Stimulated activated CD8-positive, alpha-beta memory T cell treated with anti-CD3 and anti-CD28 coated beads, Interleukin-2, amount 100 ng/mL, for 1 hour (primary cell): ENCODE measurements at places on chromosomes 12 and 14.

- DNase-seq: no peak
Observed at GRCh38 chr12:95721320-95721719, 69.2 kb downstream of the NTN4 start.

DNA sequence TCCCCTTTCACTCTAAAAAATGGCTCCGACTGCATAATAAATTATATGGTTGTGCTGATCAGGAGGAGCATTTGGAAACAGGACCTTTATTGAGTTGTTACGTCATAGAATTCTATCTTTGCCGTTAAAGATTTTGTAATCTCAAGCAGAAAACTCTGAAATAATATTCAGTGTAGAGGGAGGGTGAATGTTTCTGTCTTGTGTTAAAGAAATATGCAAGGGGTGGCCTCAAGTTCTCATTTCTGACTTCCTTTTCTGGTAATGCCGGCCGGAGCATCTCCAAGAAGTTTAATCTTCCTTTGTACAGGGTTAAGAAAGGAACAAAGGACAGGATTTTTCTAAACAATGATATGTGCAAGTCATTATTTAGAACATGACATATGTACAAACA, 165.1 kb downstream of the SLC38A4 start:
- DNase-seq: no peak

GRCh38 chr12:106480251-106480650, 102.6 kb upstream of the RFX4 start:
- DNase-seq: no peak

DNA sequence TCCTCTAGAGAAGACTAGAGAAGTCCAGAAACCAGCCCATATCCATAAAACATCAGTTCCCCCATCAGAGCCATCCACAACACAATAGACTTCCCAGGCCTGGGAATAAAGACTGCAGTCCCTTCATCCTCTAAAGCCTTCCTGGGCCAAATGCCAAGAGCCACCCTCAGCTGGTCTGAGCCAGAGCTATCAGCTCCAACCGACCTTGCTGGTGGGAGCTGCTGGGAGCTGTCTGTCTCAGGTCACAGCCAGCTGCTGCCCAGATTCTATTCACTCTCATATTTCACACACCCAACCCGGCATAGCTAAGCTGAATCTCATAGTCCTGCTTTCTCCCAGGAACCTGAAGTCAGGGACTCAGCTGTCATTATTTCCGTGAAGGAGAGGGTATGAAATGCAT, 10.9 kb upstream of the TFCP2 start:
- DNase-seq: no peak

- no peak for DNase-seq
Observed at GRCh38 chr12:128801879-128802391, 21.8 kb downstream of the SLC15A4 start.

DNA sequence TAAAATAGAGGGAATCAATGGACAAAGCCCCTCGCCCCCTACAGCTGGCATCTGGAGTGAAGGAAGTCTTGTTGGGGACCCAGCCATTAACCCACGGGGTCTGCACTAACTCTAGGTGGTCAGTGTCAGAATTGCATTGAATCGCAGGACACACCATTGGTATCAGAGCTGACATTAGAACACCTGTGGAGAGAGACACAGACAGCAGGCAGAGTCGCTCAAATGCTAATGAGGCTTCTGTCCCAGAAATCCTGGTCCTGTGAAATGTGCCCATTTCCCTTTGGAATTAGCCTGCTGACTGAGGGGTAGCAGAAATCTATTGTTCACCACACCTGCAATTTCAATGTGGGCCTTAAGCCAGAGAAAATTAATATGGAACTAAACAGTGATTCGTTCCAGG, 33.0 kb downstream of the TMEM132D start:
- DNase-seq: no peak

DNA sequence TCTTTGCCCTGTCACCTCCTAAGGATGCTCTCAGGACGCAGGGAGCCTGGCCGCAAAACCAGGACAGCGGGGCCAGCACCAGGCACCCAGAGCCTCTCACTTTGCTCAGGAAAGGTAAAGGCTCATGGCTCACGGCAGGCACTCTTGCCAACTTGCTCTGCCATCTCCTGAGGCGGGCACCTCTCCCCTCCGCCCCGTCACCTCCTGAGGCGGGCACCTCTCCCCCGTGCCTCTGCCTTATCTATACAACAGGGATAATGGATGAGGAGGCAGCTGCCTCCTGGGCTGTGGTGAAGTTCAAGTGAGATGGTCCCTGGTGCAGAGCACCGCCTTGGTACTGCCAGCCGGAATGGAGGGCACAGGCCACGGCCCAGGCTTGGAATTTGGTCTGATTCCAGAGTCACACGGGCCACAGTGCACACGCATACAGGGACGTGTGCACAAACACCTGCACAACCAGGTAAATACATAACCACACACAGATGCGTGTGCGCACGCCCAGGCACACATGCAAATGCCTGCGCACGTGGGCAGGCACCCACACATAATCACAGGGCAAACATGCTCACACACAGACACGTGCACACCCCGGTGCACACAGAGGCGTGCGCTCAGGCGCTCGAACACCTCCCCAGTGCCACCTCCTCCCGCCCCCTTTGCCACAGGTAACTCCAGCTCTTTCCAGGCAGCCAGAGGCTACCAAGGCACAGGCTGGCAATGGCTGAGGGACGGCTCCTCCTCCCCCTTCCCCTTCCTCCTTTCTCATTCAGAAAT, 11.6 kb downstream of the DEGS2 start:
- no peak for DNase-seq

DNA sequence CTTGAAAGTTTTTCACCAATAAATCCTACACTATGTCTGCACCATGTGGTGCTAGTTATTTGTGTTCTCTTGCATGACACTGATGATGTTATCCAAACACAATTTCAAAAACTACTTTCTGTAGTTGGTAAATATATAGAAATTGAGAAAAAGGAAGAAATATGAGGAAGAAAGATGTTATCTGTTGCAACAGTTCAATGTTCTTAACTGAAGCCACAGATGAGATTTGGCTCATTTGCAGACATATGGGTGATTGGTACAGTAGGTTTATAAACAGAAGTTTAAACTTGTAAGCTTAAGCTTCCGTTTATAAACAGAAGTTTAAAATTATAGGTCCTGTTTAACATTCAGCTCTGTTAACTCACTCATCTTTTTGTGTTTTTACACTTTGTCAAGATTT, at the start of gene CLEC12A:
TSS of gene CLEC12A (plus strand) at position 229 of the 400 bp plus-strand sequence. CDS start 188 bp downstream, outside the sequence.
- no peak for DNase-seq

DNA sequence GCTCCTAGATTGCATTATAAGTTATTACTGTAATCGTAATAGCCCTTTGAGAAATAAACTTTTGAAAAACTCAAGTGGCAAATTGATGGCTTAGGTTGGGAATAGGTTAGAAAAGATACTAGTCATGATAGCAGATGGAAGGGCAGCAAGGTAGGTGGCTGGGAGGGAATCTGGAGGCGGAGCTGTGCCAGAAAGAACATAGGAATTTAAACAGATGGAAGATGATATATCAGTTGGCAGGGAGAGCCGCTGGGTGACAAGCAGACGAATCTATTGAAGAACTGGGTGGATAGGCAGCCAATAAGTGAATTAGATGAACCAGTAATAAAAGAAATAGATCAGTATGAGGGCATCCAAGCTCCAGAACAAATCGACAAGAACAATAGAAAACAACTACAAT, 142.1 kb downstream of the CNTN1 start:
- DNase-seq: no peak

- DNase-seq: no peak
Observed at GRCh38 chr12:5171701-5172100, 128.0 kb downstream of the KCNA5 start.

DNA sequence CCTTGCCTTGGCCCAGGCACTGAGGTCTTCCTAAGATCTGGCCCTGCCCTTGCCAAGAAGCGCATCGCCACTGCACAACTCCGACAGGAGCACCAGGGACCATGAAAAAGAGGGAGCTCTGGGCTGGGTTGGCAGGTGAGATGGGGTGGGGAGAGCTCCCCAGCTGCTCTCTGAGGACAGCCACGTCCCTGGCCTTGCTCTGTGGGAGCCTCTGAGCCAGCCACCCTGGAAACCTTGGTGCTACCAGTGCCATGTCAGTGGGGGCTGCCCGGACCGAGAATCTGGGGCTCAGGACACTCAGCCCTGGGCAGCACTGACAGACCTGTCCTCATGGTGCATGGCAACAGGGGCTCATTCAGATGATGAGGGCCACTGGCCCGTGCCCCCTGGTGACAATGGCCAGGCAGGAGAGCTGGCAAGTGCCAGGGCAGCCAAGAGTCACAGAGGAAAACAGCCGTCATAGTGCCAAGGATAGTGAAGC, 134.8 kb downstream of the ZFP36L1 start:
- no peak for DNase-seq

- no peak for DNase-seq
Observed at GRCh38 chr14:105605464-105606304, 79.3 kb downstream of the TMEM121 start.

GRCh38 chr12:115043079-115043478, 359.1 kb upstream of the TBX3 start:
- no peak for DNase-seq

GRCh38 chr12:12432364-12432763, 75.5 kb downstream of the BORCS5 start:
- no peak for DNase-seq

- no peak for DNase-seq
Observed at GRCh38 chr12:132422040-132422380, 67.9 kb upstream of the FBRSL1 start.

DNA sequence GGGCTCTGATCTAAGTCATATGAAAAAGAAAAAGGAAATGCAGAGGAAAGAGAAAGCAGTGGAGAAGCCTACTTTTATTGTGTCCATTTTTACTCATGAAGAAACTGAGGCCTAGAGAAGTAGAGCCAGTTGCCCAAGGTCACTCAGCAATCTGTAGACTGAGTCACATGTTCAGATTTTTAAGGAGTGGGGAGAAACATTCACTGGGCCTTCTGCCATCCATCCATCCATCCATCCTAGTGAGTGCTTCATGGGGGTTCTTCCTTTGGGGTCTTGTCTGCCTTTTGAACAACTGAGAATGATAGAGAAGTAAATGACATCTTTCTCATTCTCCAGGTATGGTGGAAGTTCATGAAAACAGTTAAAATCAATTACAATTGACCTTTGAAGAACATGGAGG, 233.6 kb upstream of the SRRM4 start:
- no peak for DNase-seq

GRCh38 chr14:57462551-57462950, 31.1 kb downstream of the CCDC198 start:
- DNase-seq: no peak

GRCh38 chr12:26157001-26157400, 32.2 kb upstream of the BHLHE41 start:
- DNase-seq: no peak

GRCh38 chr12:118840399-118840798, 140.9 kb upstream of the SRRM4 start:
- no peak for DNase-seq

GRCh38 chr12:88202500-88202899, 60.4 kb downstream of the TMTC3 start:
- DNase-seq: no peak

DNA sequence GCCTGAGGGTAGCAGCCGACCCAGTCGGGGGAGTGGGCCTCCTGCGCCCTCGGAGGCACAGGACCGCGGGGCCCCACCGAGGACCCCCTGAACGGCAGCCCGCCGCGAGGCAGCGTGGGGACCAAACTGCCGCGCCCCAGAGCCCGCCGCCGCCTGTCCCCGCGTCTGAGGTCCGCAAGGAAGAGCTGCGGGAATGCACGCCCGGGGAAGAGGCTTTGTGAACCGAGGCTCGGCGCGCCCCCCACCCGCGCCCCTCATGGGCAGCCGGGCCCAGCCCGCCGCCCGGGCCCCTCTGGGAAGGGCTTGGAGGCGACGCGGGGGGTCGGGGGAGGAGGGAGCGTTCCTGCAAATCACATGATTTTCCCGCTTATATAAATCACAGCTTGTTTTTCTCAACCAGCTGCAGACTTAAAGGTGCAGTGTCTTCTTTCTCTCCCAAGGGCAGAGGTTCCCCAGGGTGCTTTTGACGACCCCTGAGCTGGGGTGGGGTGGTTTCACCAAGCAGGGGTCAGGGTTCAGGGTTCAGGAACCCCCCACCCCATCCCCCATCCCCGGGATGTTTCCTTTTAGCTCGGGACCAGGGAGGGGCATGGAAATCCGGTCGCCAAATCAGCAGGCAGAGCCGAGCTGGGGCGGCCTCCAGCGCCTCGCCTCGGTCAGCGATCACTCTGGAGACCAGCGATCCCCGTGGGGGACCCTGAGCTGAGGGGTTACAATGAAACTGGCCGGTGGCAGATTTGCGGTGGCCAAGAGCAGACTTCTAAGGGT, 44.7 kb upstream of the ATP23 start:
- no peak for DNase-seq

- no peak for DNase-seq
Observed at GRCh38 chr12:12947902-12948301, 4.1 kb downstream of the GPRC5D start.

DNA sequence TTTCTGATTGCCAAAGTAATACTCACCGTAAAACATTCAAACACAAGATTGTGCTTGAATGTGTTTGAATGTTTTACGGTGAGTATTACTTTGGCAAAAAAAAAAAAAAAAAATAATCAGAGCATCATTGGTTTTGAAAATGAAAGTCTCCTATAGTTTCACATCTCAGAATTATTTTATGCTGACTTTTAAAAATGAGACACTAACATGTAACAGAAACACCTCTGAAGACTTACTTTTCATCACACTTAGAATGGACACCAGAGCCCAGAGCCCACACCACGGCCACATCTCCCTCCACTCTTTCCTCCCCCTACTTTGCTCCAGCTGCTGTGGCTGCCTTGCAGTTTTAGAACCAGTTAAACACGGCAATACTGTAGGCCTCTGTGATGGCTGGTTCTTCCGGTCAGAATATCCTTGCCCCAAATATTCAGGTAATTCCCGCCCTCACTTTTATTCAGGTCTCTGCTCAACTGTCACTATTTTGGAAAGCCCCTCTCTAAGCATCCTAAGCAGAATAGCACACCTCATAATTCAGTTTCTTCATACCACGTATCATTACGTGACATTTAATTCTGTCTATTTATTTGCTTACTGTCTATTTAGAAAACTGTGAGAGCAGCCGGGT, 138.9 kb upstream of the MAX start:
- no peak for DNase-seq

- DNase-seq: no peak
Observed at GRCh38 chr12:75571656-75572205, 60.3 kb upstream of the KRR1 start.

DNA sequence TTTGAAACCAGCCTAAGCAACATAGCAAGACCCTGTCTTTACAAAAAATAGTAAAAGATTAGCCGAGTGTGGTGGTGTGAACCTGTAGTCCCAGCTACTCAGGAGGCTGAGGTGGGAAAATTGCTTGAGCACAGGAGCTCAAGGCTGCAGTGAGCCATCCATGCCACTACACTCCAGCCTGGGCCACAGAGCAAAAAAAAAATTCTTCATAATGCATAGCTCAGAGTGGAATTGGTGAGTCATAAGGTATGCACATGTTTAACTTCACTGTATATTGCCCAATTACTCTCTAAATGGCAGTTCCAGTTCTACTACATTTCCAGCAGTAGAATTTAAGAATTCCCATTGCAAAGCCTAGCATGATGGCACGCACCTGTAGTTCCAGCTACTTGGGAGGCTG, 26.8 kb upstream of the CLIP1 start:
- DNase-seq: no peak

- no peak for DNase-seq
Observed at GRCh38 chr14:54104601-54105145, 148.0 kb upstream of the BMP4 start.
